ENCODE measurements at places on chromosomes 6 and 20. TPM values are rescaled to one million over a fixed set of nuclear protein-coding genes. Genes with fewer than 3 reads are reported as not detected.

DNA sequence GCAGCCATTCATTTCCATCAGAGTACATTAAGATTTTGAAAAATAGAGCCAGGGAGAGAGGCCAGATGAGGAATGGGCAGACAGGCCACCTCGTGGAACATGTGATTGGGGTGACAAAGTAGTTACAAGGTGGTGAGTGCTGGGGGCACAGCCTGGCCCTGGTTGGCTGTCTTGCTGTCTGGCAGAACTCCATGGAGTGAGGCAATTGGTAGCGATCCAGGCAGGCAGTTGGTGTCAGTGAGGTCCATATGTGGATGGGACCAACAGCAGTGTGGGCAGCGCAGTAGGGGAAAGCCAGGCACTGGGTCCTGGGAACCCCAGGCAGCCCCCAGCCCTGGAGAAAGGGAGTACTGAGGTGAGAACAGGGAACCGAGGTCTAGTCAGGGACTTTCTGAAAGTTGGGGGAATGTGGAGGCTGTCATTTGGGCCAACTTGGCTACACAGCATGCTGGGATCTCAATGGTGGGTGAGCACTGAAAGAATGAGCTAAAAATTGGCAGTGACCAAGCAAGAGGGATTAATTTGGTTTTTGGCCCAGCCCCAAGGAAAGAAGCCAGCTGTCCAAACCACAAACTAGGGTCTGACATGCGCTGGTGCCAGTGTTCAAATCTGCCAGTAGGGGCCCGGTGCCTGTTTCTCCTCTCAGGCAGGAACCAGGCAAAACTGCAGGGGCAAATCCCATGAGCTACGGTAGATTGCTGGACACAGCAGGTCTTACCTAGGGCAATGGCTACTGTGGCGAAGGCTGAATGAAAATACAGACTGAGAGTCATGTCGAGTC lies 61.4 kb upstream of the E2F3 start:
- DNase-seq: no peak

Gene NNAT
- total RNA-seq: 0.32 TPM

Gene CD40
- 6.0 TPM for total RNA-seq

- DNase-seq: no peak
Measured at GRCh38 chr6:25330796-25331685, 51.9 kb downstream of the CARMIL1 start.

DNA sequence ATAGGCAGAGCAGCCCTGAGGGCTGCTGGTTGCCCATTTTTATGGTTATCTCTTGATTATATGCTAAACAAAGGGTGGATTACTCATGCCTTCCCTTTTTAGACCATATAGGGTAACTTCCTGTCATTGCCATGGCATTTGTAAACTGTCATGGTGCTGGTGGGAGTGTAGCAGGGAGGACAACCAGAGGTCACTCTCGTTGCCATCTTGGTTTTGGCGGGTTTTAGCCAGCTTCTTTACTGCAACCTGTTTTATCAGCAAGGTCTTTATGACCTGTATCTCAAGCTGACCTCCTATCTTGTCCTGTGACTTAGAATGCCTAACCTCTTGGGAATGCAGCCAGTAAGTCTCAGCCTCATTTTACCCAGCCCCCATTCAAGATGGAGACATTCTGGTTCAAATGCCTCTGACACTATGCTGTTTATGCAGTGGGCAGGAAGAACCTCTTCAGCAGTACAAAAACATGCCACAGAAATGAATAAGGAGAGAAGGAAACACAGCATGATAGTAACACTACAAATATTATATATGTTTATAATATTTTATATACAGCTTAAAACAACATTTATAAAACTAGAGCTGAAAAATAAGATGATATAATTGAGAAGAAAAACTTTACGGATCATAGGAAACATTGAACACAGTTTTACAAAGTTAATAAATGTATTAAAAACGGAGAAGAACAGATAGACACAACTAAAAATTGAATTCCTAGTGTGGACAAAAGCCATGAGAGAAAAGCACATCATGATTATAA lies 58.9 kb upstream of the SAMD5 start:
- DNase-seq: no peak

Gene ADGRF1
- total RNA-seq: 1.8 TPM

Gene OVOL2
- 11.5 TPM for total RNA-seq

Gene SLC26A8
- total RNA-seq: 0.28 TPM

- no peak for DNase-seq
Measured at GRCh38 chr6:48624631-48625030, 513.6 kb upstream of the PTCHD4 start.

GRCh38 chr6:142927904-142928303 lies 17.1 kb downstream of the HIVEP2 start:
- no peak for DNase-seq

GRCh38 chr6:141398949-141399348 lies 733.8 kb upstream of the GJE1 start:
- no peak for DNase-seq

Gene ZNF831
- total RNA-seq: 0.89 TPM

DNA sequence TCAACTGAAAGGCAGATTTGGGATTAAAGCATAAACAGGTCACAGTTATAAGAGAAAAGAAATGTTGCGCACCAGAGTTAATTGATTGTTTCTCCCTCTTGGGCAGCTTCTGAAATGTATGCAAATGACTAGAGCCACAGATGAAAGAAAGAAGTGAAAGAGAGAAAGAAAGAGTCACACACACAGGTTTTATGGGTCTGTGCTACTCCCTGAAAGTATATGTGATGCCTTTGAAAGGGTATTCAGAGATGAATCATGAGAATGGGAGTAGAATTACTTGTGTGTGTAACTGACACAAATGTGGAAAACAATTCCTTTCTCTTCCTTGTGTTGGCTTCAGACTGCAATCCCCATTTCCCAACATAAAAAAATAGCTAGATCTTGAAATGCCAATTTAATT lies 196.9 kb downstream of the FOXA2 start:
- no peak for DNase-seq

Gene TINAG
- 28.1 TPM for total RNA-seq

- no peak for DNase-seq
Measured at GRCh38 chr6:87806099-87806498, 104.1 kb upstream of the AKIRIN2 start.

Gene LMBRD1
- total RNA-seq: 55.0 TPM

Gene SOX18
- 20.0 TPM for total RNA-seq

DNA sequence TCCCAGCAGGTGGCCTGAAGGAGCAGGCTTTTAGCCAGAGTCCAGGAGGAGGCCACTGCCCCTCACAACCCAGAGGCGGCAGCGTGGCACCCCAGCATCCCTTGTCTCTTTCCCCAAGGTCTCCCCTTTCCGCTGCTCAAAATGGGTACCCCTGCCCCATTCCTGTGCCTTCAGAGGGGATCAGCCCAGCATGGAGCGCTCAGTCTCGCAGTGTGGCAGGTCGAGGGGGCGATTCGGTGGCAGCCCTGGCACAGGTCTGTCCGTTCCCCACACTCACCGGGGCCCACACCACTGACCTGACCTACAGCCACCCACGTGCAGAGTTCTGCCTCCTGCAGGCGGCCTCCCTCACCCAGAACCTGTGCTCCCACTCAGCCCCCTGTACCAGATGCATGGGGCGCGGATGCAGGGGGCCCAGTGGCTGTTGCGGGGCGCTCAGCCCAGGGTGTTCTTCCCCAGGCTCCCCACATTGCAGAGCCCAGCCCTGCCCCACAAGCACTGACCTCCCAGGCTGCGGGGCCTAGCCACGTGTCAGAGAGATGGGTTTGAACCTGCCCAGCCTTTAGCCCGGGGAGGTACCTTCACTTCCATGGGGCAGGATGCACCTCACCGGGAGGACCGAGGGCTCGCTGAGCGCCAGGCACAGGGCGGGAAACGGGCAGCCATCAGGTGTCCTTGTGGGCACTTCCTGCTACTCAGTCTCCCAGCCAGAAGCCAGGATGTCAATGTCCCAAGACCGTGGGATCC lies 41.8 kb downstream of the DSTN start:
- DNase-seq: peak; percentile 70

DNA sequence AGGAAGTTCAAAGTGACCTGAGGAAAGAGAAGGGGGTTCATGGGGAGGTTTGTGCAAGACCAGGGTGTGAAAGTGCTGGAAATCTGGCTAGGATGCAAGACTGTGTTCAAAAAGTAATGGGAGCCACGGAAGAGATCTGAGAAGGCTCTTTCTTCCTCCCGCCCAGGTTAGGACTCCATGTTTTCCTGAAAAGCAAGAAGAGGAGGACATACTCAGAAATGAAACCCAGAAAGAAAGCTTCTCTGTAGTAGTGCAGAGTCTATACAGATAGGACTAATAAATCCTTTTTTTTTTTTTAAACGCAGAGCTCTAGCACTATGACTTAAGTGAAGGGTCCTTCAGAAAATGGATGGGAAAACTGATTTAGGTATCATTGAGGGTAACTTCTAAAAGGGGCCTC lies 3.2 kb upstream of the DDO start:
- no peak for DNase-seq

GRCh38 chr6:125208625-125209249 lies 55.2 kb downstream of the TPD52L1 start:
- no peak for DNase-seq

- DNase-seq: no peak
Measured at GRCh38 chr6:166629628-166630027, 2.6 kb upstream of the RPS6KA2 start.

Gene IP6K3
- total RNA-seq: 0.67 TPM

GRCh38 chr6:56843476-56844349 lies 111.2 kb upstream of the BEND6 start:
- peak; percentile 70 for DNase-seq

- no peak for DNase-seq
Measured at GRCh38 chr6:72689107-72689954, 67.5 kb downstream of the KCNQ5 start.

GRCh38 chr20:54355631-54356280 lies 119.6 kb upstream of the DOK5 start:
- DNase-seq: no peak

DNA sequence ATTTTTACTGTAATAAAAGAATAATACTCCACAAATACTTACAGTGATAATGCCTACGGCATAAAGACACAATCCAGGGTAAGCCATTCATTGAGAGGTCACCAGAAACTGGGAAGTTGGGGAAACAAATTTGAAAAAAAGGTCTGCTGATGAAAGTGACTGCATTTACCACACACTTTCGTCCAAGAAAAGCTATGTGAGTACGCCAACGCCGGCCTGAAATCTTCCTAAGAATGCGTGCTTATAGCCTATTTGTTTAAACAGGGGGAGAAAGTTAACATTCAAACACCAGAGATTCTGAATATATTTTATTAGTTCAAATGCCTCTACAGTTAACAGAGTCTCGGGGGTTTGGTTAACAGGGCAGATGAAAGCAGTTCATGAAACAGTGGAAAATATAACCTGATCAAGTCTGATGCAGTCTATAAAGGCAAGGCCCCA lies 657 bp upstream of the LTV1 start:
- DNase-seq: no peak

Gene BCAS4
- total RNA-seq: 2.9 TPM

Gene PLN
- 19.5 TPM for total RNA-seq
